Activated CD4-positive, alpha-beta T cell treated with anti-CD3 and anti-CD28 coated beads for 36 hours (primary cell): ENCODE measurements at places on chromosomes 7 and 10. TPM values are rescaled to one million over a fixed set of nuclear protein-coding genes. Genes with fewer than 3 reads are reported as not detected.

LIPK gene
- not detected for total RNA-seq

EPHA1 gene
- total RNA-seq = 2.4 TPM

RBM28 gene
- 55.0 TPM for total RNA-seq

EZH2 gene
- 117 TPM for total RNA-seq

ELN gene
- total RNA-seq = not detected

SLC26A5 gene
- not detected for total RNA-seq

HTRA1 gene
- total RNA-seq = not detected

TUBB8 gene
- not detected for total RNA-seq

MAT1A gene
- not detected for total RNA-seq

PLXNA4 gene
- total RNA-seq = 0.07 TPM

DNA sequence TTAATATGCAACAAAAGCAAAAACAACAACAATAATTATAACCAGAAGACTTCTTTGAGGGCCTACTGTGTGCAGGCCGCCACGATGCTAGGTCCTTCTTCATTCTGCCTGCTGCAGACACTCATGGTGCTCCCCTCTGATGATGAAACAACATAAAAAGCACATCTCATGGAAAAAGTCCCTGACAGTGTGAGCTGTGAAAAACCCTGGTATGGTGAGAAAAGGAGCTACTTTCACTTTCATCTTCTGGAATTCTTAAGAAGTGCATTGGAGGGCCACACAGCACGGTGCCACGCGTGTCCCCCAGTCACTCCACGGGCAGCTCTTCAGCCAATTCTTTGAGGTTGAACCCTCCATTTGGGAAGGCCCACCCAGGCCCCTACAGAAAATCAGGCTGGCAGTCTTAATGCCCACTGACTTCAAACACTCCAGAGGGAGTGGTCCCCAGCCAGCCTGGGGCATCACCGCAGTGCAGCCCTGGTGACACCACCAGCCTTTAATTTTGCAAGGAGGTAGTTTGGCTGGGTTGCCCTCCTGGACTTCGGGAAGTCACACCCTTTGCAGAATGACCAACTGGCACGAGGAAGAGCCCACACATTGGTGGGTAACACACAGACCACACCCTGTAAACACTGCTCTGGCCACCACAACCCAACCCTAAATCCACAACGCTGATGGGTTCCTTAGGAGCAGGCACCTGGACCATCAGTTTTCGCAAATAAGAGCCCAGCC lies 7.7 kb downstream of the KCNMA1 start:
- H3K4me3 ChIP-seq = no peak overlapping the region
- peaks cover 12% of the 10 kb centered on the region for H3K27me3 ChIP-seq
- no peaks in the 10 kb centered on the region for H3K4me1 ChIP-seq
- H3K27ac ChIP-seq = no peak overlapping the region

- H3K27ac ChIP-seq = peak overlapping the region; percentile 83
- no peaks in the 10 kb centered on the region for H3K27me3 ChIP-seq
- H3K4me3 ChIP-seq = peak overlapping the region; percentile 76
- peak; percentile 34 for DNase-seq
Observed at GRCh38 chr7:100157334-100158228, 942 bp downstream of the TRAPPC14 start.

GRCh38 chr10:5932345-5932744 lies 42.3 kb downstream of the FBH1 start:
- H3K27me3 ChIP-seq = no peaks in the 10 kb centered on the region
- H3K27ac ChIP-seq = no peak overlapping the region
- no peak for DNase-seq
- H3K4me3 ChIP-seq = no peak overlapping the region
- peaks cover 34% of the 10 kb centered on the region for H3K36me3 ChIP-seq

- DNase-seq = no peak
- H3K27me3 ChIP-seq = no peaks in the 10 kb centered on the region
- no peak overlapping the region for H3K4me3 ChIP-seq
- no peak overlapping the region for H3K27ac ChIP-seq
Observed at GRCh38 chr10:128485701-128486235, 359.5 kb upstream of the MKI67 start.

DNA sequence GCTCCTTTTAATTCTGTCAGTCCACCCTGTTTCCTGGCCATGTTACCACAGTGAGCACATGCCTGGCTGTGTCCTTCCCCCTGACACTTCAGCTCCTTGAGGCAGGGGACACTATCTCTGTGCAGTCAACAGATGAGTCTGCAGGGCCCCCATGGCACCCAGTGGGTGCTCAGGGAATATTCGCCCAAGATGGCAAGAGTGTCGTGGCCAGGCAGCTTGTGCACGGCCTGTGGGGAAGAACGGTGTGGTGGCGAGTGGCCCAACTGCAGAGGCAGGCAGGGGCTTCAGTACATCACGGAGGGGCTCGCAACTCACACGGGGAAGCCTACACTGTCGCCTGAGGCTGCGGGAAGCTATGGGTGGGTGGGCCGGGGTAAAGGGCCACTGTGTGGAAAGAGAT lies 91.1 kb downstream of the TRRAP start:
- H3K4me3 ChIP-seq = no peak overlapping the region
- no peak for DNase-seq
- peaks cover 73% of the 10 kb centered on the region for H3K36me3 ChIP-seq

DNA sequence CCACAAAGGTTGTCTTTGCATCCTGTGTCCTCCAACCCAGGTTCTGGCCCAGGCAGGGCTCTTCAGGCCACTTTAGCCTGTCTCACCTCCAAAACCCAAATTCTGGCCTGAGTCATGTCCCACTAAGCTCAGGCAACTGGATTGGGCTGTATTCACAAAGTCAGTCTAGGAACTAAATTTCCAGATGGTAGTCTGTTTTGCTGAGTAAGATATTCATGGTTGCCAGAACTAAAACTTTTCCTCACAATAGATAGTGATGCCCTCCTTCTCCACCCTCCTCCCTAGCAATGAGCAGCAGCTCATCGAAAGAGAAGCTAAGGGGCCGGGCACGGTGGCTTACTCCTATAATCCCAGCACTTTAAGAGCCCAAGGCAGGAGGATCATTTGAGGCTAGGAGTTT lies 2.9 kb upstream of the ZNF713 start:
- no peak for DNase-seq
- H3K27ac ChIP-seq = no peak overlapping the region
- H3K4me1 ChIP-seq = peaks cover 5% of the 10 kb centered on the region
- no peaks in the 10 kb centered on the region for H3K36me3 ChIP-seq

DNA sequence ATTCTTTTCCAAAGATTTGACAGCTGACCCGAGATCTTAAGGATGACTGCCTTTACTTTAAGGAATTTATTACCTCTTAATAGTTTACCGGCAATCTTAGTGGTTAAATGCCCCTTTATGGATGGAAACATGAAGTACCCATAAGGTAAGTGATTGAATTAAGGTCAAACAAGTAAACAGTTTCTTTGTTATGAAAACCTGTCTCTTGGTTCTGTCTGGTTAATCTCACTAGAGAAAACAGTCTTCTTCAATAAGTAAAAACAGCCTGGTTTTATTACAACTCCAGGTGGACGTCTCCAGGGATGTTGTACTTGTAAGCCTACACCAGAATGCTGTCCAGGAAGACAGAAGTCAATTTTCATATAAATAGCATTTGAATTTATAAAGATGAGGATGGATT lies 161.8 kb upstream of the MTPN start:
- peaks cover 3% of the 10 kb centered on the region for H3K4me1 ChIP-seq
- no peak overlapping the region for H3K4me3 ChIP-seq
- H3K36me3 ChIP-seq = no peaks in the 10 kb centered on the region
- H3K27ac ChIP-seq = no peak overlapping the region
- no peaks in the 10 kb centered on the region for H3K27me3 ChIP-seq

- no peak for DNase-seq
- no peak overlapping the region for H3K27ac ChIP-seq
- H3K36me3 ChIP-seq = no peaks in the 10 kb centered on the region
- peaks cover 5% of the 10 kb centered on the region for H3K4me1 ChIP-seq
- no peak overlapping the region for H3K4me3 ChIP-seq
- peaks cover 13% of the 10 kb centered on the region for H3K27me3 ChIP-seq
Observed at GRCh38 chr10:88127269-88127668, 263.8 kb downstream of the PTEN start.

GRCh38 chr7:25009257-25009656 lies 29.3 kb upstream of the OSBPL3 start:
- H3K27me3 ChIP-seq = no peaks in the 10 kb centered on the region
- no peaks in the 10 kb centered on the region for H3K36me3 ChIP-seq
- no peak overlapping the region for H3K27ac ChIP-seq
- no peak overlapping the region for H3K4me3 ChIP-seq

DNA sequence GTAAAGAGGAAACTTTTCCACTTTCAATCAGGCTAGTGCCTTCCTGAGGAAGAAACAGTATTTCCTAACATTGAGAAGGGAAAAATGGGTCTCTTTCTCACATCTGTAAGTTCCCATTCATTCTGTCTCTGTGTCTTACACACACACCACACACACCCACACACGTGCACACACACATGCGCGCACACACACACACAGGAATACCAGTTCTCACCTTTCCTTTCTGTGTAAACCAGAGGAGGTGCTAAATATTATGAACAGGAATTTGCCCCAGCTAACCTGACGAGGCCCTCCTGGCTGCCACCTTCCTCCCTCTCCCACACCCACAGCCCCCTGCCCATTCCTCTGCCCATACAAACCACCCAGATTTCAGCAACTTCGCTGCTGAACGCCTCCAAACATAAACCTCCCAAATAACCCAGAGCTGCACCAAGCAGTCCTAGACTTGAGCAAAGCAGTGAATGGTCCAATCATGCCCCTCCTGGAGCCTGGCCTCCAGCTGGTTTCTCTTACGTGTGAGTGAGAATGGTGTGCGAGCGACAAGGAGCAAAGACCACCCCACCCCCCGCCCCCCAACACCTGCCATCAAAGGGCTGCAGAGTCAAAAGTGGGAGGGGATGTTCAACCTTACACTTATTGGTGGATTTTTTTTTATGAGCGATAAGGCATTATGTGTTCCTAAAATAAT lies 190.5 kb downstream of the HECW1 start:
- no peak for DNase-seq
- H3K4me1 ChIP-seq = peaks cover 35% of the 10 kb centered on the region
- H3K36me3 ChIP-seq = no peaks in the 10 kb centered on the region
- H3K27me3 ChIP-seq = peaks cover 8% of the 10 kb centered on the region
- no peak overlapping the region for H3K4me3 ChIP-seq
- no peak overlapping the region for H3K27ac ChIP-seq

DNA sequence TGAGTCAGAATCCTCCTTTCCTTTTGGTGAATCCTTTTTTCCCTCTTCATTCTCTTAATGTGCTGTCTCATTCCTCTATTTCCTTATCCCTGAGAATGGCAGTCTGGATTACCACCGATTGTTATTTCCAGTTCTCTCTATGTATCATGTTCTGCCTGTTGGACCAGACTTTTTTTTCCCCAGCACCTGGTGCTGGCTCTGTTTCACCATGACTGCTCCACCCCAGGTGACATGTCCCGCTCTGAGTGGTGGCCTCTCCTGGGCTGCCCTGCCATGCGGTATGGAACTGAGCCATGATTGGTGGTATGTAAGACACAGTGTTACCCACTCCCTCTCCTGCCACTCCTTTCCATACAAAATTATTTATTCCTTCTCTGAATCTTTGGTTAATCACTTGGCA lies 399.9 kb downstream of the GATA3 start:
- peaks cover 4% of the 10 kb centered on the region for H3K27me3 ChIP-seq
- no peak overlapping the region for H3K4me3 ChIP-seq
- peaks cover 6% of the 10 kb centered on the region for H3K4me1 ChIP-seq
- no peak overlapping the region for H3K27ac ChIP-seq
- no peaks in the 10 kb centered on the region for H3K36me3 ChIP-seq
- no peak for DNase-seq

DNA sequence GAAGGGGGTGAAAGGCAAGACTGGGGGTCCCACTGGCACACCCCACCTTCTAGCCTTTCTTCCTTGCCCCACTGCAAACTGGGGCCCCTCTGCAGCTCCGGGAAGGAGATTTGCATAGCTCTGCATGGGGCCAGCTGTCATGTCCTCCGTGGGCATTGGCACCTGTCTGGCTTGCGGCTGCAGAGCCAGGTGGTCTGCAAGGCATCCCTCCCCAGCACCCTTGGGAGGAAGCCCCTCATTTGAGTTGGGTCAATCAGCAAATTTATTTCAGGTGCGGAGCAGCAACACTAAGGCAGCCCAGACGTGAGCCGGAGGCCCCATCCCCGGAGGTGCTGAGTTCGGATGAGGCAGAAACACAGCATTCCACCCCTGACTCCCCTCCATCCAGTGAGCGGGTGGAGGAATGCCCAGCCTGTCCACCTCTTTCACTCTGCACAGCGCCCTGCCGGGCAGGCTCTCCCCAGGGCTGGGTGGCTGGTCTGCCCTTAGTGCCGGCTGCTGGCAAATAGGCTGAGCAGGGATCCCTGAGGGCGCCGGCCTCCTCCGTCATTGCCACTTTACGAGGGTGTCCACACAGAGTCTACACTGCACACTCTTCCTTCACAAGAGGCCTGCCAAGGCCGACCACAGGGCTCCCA lies 143.2 kb downstream of the TCERG1L start:
- no peaks in the 10 kb centered on the region for H3K36me3 ChIP-seq
- no peak for DNase-seq
- H3K27ac ChIP-seq = no peak overlapping the region
- H3K27me3 ChIP-seq = no peaks in the 10 kb centered on the region
- H3K4me3 ChIP-seq = no peak overlapping the region

DNA sequence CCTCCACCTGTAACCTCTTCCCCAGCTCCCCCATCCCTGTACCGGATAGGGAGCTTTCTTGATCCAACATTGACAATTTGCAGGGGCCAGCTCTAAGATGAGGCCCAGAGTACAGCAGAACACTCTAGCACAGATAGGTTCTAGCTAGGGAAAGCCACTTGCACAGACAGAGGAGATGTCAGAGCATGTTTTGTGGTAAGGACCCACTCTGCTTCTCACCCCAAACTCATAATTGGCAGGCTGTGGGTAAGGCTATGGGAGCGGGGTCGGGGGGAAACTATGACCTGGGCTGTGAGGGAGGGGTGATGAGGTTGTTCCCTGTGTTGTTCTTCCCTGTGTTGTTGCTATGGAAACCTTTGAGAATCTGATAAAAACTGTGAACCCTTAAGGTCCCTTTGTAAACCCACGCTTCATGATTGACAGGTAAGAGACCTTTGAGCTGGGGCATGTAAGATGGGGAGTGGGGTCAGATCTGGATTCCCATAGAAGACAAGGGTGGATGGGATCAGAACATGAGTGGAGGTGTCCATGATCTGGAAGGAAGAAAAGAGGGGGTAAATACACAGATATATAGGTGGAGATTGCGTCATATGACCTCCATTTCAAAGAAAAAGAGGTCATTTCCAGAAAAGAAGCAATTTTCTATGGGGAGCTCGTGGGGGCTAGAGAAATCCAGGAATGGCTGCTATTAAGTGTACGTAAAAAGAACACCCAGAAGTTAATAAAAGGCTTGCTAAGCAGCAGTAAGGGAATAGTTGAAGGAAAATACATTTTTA lies 4.0 kb downstream of the CALD1 start:
- no peaks in the 10 kb centered on the region for H3K36me3 ChIP-seq
- no peak overlapping the region for H3K4me3 ChIP-seq
- H3K27me3 ChIP-seq = no peaks in the 10 kb centered on the region
- DNase-seq = no peak

DNA sequence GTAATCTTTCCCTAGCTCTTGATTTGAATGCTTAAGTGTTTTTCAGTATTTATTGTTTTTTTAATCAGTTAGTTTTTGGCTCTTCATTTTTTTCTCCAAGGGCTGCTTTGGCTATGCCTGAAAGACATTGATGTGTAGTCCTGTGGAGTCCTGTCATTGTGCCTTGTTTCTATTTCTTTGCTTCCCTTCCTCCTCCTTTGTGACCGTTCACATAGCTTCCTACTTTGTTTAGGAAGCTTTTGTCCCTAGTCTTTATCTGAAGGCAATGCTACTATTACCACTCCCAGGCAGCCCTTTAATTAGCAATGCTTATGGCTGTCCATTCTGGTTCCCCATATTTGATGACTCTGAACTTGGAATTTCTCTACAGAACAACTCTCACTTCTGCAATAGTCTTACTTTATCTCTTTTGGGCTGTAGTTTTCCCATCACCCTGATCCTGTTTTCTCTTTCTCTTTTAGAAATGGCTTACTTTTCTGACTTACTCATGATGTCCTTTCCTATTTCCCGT lies 39.9 kb downstream of the ADCYAP1R1 start:
- H3K27ac ChIP-seq = no peak overlapping the region
- no peaks in the 10 kb centered on the region for H3K4me1 ChIP-seq
- H3K27me3 ChIP-seq = peaks cover 8% of the 10 kb centered on the region
- no peaks in the 10 kb centered on the region for H3K36me3 ChIP-seq
